CD4-positive, alpha-beta T cell treated with Interleukin-4 for 1 hour (primary cell): ENCODE measurements at places on chromosomes 16 and 17.

- no peak for DNase-seq
Observed at GRCh38 chr16:46729326-46729995, 18.7 kb downstream of the MYLK3 start.

DNA sequence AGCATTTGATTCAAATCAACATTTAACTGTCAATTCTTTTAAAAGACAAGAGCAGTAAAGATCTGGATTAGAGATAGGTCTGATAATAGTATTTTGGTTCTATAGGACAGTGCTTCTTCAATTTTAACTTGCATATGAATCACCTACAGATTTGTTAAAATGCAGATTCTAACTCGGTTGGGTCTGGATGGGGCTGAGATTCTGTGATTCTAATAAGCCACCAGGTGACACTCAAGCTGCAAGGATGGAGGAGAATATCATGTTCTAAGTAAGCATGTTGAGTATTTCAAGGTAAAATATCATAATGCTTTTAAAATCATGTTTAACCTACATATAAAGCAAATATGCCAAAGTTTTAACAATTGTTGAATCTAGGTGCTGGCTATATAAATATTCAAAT, 15.8 kb downstream of the TSPOAP1 start:
- DNase-seq: no peak

DNA sequence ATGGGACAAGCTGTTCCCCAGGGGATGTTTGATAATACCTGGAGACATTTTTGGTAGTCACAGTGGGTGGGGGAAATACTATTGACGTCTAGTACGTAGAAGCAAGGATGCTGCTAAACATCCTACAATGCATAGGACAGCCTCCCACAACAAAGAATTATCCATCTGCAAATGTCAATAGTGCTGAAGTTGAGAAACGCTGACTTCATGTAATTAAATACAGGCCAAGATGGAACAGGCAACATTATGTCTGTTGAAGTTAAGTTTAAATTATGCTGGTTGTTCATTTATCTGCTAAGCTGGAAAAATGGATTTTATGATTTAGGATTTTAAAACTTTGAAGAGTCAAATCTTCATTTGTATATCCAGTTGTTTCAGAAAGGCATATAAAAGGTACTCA, 341.2 kb upstream of the DYNLRB2 start:
- no peak for DNase-seq

DNA sequence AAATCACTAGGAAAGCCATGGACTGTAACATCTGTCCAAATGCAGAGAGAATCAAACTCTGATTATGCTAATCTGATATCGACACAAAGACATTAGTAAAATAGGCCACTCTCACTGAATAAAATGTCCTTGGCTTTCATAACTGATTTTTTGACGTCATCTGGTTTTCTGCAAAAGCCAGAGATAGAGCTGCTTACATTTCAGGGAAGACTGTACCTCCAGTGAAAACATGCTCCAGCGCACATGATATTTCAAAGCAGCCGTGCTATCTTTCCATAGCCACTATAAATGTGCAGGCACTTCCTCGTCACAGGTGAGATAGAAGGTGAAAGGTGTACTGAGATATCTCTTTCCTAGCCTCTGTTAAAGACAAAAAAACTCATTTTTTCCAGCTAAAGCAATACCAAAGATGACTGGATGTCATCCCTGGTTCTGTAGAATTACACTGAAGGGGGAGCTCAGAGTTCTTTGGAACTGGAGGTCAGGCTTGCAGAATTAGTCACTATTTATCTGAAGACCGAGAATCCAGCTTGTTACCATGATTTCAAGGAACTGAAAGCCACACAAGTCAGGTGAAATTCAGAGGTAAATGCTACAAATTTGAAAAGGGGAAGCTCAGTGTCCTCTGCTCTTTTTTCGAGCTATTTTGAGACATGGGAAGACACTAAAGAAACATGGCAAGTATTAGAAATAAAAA, 249.5 kb downstream of the CA10 start:
- no peak for DNase-seq

GRCh38 chr17:63741143-63741407, 524 bp downstream of the STRADA start:
- no peak for DNase-seq

DNA sequence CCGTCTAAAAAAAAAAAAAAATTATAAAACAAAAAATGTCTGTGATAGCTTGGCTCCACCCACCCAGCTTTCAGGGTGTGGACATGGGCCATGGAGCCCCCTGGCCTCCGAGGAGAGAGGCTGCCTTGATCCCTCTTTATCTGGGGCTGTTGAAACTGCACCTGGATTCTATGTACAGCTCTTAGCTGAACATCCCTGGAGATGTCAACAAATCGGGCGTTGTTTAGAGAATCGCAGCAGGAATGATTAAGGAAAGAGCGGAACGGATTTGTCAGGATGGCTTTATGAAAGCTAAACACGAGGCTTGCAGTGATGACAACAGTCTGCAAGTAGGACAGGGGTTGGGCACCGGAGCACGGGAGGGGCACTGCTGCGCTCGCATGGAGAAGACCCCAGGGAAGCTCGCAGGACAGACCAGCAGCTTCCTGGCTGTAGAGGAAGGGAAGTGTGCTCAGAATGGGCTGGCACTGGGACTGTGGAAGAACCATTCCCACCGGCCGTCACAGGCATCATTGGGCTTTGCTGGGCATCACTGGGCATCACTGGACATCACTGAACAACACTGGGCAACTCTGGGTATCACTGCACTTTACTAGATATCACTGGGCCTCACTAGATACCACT, 195.8 kb upstream of the FOXF1 start:
- DNase-seq: no peak

DNA sequence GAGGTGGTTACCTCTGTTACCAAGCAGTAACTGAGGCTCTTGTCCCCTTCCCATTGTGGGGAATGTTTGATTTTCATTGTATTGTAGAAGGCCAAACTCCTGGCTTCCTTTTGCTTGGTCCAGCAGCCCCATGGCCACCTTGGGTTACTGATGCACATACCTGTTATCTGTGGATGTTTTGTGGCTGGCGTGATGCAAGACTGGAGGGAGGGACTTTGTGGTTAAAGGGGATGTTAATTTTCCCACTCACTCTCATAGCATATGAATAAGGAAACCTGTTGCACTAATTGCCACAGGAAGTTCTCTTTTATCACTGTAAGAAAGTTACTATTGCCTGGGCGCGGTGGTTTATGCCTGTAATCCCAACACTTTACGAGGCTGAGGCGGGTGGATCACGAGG, 168.6 kb upstream of the HS3ST4 start:
- no peak for DNase-seq

DNA sequence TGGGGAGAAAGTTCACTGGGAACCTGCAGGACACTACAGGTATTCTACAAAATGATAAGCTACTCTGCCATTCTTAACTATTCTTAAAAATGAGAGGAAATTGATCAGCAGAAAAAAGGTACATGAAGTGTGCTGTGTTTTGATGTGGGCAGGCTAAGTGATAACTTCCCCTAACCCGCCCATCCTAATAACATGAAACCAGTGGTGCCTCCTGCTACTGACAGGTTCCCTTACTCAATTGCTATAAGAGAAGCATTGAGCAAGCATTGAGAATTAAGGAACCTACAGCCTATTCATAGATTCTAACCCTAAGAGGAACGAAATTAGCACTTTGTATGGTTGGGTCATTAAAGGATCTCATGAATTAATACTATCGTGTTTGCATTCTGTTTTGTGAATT, 18.9 kb downstream of the XYLT1 start:
- DNase-seq: peak; percentile 46

- no peak for DNase-seq
Observed at GRCh38 chr16:70747703-70748631, 53.0 kb downstream of the VAC14 start.

GRCh38 chr17:14156689-14157088, 80.0 kb downstream of the CDRT15 start:
- DNase-seq: no peak

DNA sequence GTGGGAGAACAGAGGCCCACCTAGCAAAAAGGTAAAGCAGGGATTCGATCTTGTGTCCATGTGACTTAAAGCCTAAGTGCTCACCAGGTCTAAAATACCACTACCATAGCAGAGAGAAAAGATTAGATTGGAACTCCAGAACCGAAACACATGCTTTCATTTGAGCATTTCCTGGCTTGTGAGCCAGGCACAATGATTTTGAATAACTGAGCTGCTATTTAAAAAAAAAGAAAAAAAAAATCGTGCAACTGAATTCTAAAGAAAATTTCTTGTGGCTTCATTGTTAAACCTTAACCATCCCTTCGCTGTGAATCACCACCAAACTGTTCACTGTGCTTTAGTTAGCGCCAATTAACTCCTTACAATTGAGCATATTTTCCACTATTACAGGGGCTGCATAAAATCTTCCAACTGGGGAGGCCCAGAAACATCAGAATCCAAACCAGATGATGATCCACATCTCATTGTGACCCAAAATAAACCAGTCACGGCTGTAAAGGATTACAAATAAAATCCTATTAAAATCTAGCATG, 366.4 kb upstream of the ERCC4 start:
- DNase-seq: no peak

DNA sequence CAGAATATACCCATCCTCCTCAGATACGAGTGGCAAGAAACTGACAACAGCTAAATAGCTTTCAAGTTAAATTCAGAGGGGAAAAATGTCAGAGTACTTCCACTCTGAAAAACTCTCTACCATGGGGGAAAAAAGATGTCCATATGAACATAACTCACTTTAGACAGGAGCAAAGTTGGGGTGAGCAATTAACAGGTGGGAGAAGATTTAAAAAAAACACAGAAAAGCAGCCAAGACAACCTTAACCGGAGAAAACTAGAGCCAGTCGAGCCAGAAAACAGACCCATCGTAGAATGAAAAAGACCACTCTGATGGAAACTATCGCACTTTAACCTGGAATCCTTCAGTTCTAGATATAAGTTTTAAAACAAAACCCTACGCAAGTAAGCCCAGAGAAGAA, 833 bp downstream of the TERF2 start:
- no peak for DNase-seq

GRCh38 chr17:50682938-50683337, 24.8 kb downstream of the ANKRD40 start:
- no peak for DNase-seq

GRCh38 chr16:49634235-49635008, 221.5 kb downstream of the ZNF423 start:
- DNase-seq: no peak

- no peak for DNase-seq
Observed at GRCh38 chr17:57876023-57876865, 26.4 kb upstream of the MRPS23 start.

GRCh38 chr17:70157151-70157550, 12.2 kb upstream of the KCNJ2 start:
- DNase-seq: no peak

DNA sequence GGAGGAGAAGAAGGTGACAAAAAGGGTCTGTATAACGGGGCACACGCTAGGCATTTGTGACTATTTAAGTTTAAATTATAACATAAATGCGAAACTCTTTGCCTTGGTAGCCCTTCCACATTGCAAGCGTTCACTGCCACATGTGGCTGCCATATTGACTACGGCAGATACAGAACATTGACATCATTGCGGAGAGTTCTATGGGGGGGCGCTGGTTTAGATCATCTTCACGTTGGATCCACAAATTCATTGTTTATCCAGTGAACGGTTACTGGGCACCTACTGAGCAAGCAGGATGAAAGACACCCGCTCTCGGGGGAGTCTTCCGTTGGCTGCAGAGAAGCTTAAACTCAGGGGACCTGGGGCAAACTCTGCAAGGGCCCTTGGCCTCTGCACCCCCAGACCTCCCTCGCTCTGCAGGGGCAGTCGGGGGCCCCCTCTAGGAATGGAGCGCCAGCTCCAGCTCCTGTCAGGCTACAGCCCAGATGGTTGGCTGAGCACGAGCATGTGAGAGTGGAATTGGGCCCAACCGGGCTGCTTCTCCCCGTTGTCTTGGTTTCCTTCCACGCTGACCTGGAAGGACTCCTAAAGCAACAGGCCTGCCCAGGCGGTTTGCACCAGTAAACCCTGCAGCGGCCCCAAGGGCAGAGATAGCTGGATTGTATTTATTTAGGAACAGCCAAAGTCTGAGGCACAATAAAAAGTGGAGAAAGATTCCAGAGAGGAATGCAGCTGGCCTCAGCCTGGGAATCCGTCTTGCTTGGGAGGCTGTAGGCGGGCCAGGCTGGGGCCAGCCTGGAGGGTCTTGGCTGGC, 172.2 kb downstream of the SEC14L1 start:
- DNase-seq: no peak

DNA sequence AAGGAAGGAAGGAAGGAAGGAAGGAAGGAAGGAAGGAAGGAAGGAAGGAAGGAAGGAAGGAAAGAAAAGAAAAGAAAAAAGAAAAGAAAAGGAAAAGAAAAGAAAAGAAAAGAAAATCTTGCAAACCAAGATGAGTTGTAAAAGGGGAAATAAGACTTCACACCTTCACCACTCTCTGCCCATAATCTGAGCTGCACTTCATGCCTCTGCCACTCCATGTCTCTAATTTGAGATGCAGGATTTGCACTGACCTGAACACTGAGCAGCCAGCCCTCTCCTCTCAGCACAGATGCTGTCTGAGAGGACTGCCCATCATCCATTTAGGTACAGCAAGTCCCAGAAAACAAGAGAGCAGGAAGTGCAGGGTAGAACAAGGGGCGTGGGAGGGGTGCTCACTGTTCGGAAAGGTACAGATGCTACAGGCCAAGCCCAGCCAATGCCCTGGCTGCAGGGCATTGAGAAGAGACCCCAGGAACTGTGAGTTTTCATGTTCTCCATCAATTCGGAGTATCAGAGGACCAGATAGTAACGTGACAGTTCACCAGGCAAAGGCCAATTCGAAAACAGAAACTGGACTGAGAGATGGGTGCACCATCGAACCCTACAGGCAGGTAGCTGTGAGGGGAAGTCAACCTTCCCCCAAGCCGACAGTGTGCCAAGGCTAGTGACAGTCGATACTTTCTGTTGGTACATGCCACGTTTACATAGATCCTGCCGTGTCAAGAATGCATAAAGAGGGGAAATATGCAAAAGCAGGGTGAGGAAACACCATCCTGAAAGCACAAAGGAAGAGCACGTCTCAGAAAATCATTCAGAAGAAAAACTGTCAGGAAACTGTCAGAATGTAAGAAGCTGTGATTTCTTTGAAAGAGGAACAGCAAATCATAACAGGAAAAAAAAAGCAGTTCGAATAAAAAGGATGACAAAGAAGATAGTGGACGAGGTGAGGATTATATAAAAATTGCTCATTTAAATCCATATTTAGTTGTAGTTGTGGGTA, 142.0 kb upstream of the RCVRN start:
- DNase-seq: no peak
